ENCODE measurements at places on chromosomes 13 and 19.

DNA sequence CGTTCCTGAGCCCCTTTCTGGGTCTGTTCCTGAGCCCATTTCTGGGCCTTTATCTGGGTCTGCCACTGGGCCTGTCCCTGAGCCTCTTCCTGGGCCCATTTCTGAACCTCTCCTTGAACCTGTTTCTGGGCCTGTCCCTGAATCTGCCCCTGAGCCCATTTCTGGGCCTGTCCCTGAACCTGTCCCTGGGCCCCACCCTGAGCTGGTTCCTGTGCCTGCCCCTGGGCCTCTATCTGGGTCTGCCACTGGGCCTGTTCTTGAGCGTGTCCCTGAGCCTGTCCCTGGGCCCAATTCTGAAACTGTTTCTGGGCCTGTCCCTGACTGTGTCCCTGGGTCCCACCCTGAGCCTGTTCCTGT, 40.4 kb upstream of the GRTP1 start:
- DNase-seq, result no peak

DNA sequence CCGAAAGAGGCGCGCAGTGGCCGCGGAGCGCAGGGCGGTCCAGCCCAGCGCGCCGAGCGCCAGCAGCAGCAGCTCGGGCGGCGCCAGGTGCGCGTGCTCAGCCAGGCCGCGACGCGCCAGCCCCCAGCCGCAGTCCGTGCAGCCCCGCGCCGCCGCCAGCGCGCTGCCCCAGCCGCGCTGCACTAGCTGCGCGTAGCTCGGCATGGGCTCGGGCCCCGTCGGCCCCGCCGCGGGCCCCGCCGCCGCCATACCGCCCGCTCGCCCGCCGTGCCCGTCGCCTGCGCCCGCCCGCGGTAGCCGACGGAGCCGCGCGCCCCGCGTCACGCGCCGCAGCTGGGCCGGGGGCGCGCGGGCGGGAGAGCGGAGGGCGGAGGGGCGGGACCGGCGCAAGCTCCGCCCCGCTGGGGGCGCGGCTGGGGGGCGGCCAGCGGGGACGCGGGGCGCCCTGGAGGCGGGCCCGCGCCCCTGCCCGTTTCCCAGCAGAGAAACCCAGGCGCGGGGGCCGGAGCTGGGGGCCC, at the start of gene CERS1:
Gene CERS1, minus strand, starts transcription at position 335 of the 518 bp plus-strand sequence. Its CDS starts 86 bp downstream, at position 249.
- no peak for DNase-seq

GRCh38 chr13:35548790-35549189, 72.3 kb upstream of the MAB21L1 start:
- no peak for DNase-seq

DNA sequence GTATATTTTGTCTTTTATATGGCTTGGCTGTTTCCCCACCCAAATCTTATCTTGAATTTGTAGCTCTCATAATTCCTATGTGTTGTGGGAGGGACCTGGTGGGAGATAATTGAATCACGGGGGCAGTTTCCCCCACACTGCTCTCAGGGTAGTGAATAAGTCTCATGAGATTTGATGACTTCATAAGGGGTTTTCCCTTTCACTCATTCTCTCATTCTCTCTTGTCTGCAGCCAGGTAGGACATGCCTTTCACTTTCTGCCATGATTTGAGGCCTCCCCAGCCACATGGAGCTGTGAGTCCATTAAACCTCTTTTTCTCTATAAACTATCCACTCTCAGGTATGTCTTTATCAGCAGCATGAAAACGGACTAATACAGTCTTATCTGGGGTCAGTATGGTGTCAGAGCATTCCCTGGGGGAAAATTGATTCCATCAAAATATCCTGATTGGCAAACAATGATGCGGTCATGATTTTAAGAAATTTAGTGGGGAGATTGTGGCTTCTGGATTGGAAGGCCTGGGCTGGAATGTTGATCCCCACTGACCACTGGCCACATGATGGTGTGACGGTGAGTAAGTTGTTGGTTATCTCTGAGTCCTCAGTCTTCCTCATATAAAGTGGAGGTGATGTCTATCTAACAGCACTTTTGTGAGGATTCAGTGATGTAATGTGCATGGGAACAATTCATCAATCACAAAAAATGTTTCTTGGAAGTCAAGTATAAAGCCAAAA, 27.5 kb upstream of the ANKRD10 start:
- no peak for DNase-seq

DNA sequence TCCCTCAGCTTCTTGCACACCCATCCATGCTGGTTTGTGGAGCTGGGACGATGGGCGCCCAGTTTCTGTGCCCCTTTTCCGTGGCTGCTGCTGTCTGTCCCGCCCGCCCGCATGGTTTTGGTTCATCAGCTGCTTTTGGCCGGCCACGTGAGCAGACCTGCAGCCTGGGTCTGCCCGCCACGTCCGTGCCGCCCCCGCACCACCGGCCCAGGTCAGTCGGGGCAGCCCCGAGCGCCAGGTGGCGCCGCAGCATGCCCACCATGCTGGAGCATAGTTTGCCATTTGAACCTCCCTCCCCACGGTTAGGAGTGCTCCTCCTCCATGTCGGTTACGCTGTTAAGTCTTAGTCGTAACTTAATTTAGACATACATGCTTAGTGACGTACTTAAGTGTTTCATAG, 15.3 kb upstream of the RPS15 start:
- no peak for DNase-seq

DNA sequence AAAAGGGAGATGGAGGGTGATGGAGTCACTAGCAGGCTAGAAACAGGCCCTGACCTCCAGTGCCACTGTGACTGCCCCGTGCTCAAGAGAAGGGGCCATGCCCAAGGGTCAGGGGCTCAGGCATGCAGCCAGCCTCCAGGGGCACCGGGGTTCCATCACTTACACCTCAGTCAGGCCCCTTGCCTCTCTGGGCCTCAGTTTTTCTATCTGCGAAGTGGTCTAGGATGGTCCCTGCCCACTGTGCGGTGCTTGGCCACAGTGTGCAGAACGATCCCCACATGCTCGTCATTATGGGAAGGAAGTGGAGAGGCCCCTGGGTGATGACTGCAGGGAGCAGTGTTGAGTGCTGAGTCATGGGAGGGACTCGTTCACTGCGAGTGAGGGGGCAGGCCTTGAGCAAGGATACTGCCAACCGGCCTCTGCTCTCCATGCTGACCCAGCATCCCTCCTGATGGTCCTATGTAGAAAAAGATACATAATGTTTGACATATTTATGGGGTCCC, 23.1 kb downstream of the TMED1 start:
- peak; percentile 96 for DNase-seq

DNA sequence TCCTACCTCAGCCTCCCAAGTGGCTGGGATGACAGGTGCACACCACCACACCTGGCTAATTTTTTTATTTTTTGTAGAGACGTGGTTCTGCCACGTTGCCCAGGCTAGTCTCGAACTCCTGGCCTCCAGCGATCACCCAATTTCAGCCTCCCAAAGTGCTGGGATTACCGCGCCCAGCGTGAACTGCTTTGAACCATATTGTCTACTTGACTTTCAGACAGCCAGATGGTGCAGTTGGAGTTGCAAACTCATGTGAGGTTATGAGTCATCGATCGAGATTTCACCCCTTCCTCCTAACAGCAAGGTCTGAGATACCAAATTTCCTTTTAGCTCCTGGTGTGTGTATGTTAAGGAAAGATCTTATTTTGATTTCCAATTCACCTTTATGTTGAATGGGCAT, 2.7 kb downstream of the SLC27A1 start:
- peak; percentile 88 for DNase-seq

GRCh38 chr19:47778954-47779351, 450 bp downstream of the SELENOW start:
- DNase-seq, result no peak

DNA sequence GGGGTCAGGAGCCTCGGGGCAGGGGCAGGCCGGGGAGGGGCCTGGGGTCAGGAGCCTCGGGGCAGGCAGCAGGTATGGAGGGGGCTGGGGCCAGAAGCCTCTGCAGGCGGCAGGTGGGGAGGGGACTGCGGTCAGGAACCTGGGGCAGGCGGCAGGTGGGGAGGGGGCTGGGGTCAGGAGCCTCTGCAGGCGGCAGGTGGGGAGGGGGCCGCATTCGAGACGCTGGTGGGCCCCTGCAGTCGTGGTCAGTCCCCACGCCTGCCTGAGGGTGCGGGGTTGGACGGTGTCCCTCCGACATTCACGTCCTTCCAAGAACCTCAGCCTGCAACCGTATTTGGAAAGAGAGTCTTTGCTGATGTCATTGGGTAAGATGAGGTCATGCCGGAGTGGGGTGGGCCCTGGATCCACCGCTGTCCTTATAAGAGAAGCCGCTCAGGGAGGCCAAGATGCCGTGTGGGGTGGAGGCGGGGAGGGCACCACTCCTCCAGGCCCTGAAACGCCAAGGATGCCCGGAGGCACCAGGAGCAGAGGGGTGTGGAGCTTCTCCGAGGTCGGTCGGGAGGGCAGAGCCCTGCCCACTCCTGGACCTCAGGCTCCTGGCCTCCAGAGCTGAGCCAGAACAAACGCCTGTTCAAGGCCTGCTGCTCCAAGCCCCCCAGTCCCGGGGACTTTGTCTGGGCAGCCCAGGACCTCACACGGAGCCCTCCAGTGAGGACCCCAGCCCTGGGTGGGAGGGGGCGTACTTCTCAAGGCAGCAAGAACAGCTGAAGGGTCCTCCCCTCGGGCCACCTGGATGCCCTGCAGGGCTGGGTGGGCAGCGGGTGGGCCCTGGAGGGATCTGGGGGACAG, 30.1 kb downstream of the PIP5K1C start:
- DNase-seq, result peak; percentile 75

- DNase-seq, result no peak
These were observed 96.6 kb downstream of the TEX26 start for GRCh38 chr13:31029102-31029501.
